ENCODE measurements at places on chromosomes 1 and 21.

- DNase-seq: no peak
Observed at GRCh38 chr1:151871284-151872030, 17.9 kb upstream of the THEM5 start.

DNA sequence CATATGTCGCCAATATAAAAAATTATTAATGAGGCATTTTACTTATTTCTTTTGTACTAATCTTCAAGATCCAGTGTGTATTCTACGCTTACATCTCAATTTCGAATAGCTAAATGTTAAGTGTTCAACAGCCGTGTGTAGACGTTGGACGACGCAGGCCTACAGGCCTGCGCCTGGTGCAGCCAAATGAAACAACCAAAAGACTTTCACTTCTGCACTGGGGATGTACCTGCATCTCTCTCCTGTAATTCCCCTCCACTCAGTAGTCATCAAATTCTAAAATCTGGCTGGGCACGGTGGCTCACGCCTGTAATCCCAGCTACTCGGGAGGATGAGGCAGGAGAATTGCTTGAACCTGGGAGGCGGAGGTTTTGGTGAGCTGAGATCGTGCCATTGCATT lies 76.8 kb upstream of the HNRNPU start:
- no peak for DNase-seq

- peak; percentile 24 for DNase-seq
Observed at GRCh38 chr1:159881622-159882526, 18.1 kb downstream of the CFAP45 start.

DNA sequence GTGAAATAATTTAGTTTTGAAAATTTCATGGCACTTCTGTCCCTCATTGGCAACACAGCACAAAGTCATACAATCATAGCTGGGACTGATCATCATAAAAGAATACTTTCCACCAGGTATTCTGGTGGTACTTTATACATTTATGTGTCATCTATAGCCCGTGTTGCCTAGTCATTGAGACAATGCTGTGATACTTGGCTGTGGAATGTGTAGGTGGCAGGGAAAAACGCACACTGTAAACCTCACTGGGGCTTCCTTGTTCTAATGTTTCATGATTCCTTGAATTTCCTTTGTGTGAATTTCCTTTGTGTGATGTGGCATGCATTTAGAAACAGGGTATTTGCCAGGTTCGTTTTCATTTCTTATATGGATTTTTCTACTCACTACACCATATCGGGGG lies 118.3 kb downstream of the FMN2 start:
- DNase-seq: no peak

GRCh38 chr1:168567007-168567406 lies 9.4 kb upstream of the XCL1 start:
- no peak for DNase-seq

GRCh38 chr1:14715802-14716201 lies 117.3 kb downstream of the KAZN start:
- DNase-seq: no peak

GRCh38 chr1:228000416-228000815 lies 6.4 kb upstream of the WNT3A start:
- DNase-seq: no peak

DNA sequence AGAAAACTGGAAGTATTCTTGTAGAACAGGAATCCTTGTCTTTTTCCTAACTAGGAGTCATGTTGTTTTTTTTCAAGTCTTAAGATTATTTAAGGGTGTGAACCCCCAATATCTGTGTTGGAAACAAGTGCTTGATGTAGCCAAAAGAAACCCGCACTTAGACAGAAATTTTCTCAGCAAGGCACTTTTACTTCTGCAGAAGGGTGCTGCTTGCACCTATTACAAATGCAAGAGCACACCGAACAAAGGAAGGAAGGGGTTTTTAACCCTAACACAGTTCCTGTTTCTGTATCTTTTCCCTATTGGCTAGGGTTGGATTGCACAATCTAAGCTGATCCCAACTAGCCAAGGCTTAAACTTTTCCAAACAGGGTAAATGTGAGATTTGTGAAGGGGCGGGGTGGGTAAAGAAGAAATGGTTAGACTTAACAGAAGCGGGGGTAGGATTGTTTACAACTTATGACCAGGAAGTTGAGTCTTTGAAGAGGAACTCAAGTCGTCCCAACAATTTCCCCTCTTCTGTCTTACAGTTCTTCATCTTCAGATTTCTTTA lies 75.1 kb downstream of the ZFYVE9 start:
- DNase-seq: no peak

- DNase-seq: no peak
Observed at GRCh38 chr1:24336075-24336474, 16.9 kb downstream of the GRHL3 start.
